Articular chondrocyte of knee joint (primary cell): ENCODE measurements at places on chromosomes 2 and 18. TPM values are rescaled to one million over a fixed set of nuclear protein-coding genes. Genes with fewer than 3 reads are reported as not detected.

Gene BCL2
- 3.7 and 4.6 TPM in 2 replicates for total RNA-seq

Gene SGPP2
- total RNA-seq, result not detected in 2 replicates

Gene ACMSD
- not detected in 2 replicates for total RNA-seq

Gene C2orf66
- 0.13 and 0.32 TPM in 2 replicates for total RNA-seq

Gene PLEK
- total RNA-seq, result 0.13 and 0.32 TPM in 2 replicates

Gene PSD4
- total RNA-seq, result 4.2 and 5.1 TPM in 2 replicates

Gene B3GNT7
- 0.43 and 0.78 TPM in 2 replicates for total RNA-seq

Gene PSMA8
- total RNA-seq, result not detected in 2 replicates

Gene CHRND
- not detected in 2 replicates for total RNA-seq

Gene CHRNG
- total RNA-seq, result not detected in 2 replicates

Gene TEKT4
- 0.11 TPM in 1 of 2 replicates, not detected in the other for total RNA-seq

Gene RMDN2
- total RNA-seq, result 11.5 and 13.6 TPM in 2 replicates

Gene AFF3
- 6.1 and 7.9 TPM in 2 replicates for total RNA-seq

Gene HAAO
- 4.1 and 7.1 TPM in 2 replicates for total RNA-seq

Gene PRSS56
- total RNA-seq, result not detected in 2 replicates

Gene LCT
- 0.22 and 0.26 TPM in 2 replicates for total RNA-seq

Gene LIMS4
- 0.76 TPM in 1 of 2 replicates, not detected in the other for total RNA-seq

Gene GALNT14
- total RNA-seq, result 0.13 and 0.86 TPM in 2 replicates

Gene IL36RN
- not detected in 2 replicates for total RNA-seq

Gene ANKRD30BL
- not detected in 2 replicates for total RNA-seq

Gene PID1
- 9.1 and 15.4 TPM in 2 replicates for total RNA-seq

Gene MFSD6
- total RNA-seq, result 3.9 and 8.9 TPM in 2 replicates

Gene TRPM8
- 0.76 TPM in 1 of 2 replicates, not detected in the other for total RNA-seq

Gene TMEM247
- not detected in 2 replicates for total RNA-seq

Gene CAPN14
- 0.11 and 0.13 TPM in 2 replicates for total RNA-seq

Gene ANO7
- 0.97 and 1.2 TPM in 2 replicates for total RNA-seq
